Pancreas (tissue), 10 donors: ENCODE measurements at places on chromosomes 13 and 19. TPM values are rescaled to one million over a fixed set of nuclear protein-coding genes. Genes with fewer than 3 reads are reported as not detected.

DNA sequence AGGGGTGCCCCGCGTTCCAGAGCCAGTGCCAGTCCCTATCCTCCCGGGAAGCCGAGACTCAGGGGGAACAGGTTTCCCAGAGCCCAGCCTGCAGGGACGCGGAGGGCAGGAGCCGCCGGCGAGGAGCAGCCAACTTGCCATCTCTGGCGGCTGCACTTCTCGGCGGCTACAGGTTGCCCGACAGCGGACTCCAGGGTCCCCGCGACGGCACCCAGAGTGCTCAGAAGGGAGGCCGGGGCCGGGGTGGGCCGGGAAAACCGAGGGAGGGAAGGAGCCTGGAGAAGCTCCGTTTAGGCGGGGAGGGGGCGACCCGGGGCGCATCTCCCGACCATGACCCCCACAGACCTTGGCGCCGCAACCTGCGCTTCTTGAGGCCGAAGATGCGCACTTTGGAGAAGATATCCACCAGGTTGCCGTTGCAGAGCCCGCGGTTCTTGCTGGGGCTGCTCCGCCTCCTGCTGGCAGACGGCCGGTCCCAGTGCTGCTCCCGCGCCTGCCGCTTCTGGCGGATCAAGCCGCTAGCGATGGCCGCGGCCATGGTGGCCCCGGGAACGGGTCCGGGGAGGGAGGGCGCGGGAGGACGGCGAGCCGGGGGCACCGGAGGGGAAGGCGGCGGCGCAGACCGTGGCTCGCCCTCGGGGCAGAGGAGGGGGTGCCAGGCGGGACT is 463.8 kb downstream of the ITGBL1 start:
- DNase-seq: peak; percentile 73

ZNF441 gene
- 6.9 TPM for polyA plus RNA-seq

- no peak for DNase-seq
Measured at GRCh38 chr13:108760541-108760940, 131.1 kb downstream of the MYO16 start.

DNA sequence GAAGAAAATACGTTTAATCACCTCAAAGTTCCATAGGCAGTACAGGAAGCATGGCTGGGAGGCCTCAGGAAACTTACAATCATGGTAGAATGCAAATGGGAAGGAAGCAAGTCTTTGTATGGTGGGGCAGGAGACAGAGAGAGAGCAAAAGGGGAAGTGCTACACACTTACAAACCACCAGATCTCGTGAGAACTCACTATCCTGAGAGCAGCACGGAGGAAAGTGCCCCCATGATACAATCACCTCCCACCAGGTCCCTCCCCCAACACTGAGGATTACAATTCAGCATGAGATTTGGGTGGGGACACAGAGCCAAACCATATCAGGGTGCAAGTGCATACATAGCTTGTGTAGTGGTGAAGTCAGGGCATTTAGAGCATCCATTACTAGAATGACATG is 92.3 kb upstream of the ANKRD10 start:
- no peak for DNase-seq

- no peak for DNase-seq
Measured at GRCh38 chr13:113468472-113469201, 15.3 kb upstream of the ADPRHL1 start.

DNA sequence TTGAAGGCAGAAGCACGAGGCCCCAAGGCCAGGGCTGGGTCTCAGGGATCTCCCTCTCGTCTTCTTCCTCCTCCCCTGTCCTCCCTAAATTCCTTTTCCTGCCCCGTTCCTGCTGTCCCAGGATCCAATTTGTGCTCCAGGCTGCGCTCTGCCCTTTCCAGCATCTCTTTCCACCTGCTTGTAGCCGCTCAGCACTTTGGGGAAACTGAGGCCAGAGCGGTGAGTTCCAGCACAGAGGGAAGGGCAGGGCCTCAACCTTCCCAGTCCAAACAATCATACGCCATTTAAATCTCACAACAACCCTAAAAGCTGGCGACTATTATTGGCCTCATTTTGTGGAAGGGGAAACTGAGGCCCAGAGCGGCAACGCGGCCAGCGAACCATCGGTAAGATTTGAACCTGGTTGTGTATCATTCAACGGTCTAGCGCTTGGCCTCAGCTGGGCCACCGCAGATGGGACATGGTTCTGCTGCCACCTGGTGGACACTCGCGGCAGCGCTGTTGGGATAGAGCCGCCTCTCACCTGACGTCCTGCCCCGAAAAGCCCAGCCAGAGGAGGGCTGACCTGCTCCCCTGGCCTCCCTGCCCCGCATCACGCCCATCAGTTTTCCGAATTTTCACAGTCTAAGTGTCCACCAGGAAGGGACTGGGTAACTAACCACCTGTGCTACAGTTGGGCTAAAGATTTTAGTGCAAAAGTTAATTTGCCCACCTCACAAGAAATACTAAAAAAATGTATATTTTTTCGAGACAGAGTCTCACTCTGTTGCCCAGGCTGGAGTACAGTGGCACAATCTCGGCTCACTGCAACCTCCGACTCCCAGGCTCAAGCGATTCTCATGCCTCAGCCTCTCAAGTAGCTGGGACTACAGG is 4.2 kb upstream of the RPL18A start:
- peak; percentile 73 for DNase-seq

STK11 gene
- polyA plus RNA-seq: 62.2 TPM

DNA sequence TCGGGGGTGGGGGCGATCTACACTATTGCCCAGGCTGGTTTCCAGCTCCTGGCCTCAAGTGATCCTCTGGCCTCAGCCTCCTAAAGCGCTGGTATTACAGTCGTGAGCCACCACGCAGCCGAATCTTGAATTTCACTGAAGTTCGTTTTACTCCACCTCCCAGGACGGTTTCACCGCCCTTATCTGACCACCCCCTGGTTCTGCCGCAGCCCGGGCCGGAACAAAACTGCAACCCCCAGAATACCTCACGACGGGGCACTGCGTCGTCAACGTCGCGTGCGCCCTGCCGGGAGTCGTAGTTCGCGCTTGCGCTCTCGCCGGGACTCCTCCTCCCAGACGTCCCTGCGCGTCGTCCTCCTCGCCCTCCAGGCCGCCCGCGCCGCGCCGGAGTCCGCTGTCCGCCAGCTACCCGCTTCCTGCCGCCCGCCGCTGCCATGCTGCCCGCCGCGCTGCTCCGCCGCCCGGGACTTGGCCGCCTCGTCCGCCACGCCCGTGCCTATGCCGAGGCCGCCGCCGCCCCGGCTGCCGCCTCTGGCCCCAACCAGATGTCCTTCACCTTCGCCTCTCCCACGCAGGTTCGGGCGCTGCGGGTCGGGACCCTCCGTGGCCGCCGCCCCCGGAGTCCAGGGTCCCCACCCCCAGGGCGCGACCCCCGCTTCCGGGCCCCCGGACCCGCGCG is at the start of gene ATP5F1D:
Gene ATP5F1D, plus strand, starts transcription at position 335 of the 679 bp plus-strand sequence. Its CDS starts 100 bp downstream, at position 435.
- DNase-seq: peak; percentile 94

DNA sequence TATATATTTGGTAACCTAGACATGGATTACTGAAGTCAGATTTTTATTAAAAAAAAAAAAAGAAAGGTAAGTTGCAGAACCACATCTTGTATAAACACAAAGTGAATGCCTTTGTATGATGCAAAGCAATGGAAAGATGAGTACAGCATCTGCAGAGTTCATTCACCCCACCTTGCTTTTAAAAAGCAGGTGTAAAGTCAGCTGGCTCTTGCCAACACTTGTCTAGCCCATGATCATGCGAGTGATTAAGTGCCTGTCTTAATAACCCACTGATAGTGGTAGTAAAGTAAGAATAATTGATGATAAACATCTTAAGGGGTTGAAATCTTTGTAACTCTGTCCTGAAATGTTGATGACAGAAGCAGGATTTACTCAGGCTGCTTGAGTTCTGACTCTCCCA is 710.4 kb downstream of the EFNB2 start:
- DNase-seq: no peak

CGB3 gene
- not detected for polyA plus RNA-seq

DNA sequence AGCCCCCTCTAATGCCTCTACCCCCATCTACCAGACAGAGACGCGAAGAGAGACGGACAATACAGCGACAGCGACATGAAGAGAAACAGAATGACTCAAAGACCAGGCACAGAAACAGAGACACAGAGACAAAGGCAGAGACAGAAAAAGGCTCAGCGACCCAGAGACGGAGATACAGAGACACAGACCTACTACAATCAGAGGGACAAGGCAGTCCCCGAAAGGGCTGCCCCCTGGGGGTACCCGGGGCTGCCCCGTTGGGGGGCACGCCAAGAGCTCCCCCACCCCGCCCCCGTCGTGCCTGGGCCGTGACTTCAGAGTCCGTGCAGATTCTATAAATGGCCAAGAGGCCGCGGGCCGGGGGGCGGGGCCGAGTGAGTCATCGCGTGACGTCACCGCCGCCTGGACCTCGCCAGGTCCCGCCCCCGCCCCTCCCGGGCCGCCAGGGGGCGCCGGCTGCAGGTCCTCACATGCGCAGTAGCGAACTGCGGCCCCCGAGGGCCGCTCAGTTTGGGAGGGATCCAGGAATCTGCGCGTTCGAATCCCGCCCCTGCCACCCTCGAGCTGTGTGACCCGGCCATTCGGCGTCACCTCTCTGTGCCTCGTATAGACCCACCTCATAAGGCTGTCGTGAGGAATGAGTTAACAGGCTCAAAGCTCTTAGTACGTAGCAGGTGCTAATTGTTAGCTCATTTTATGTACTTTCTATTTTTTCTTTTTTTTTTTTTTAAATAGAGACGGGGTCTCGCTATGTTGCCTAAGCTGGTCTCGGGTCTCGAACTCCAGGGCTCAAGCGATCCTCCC is 2.7 kb upstream of the CNN1 start:
- peak; percentile 95 for DNase-seq

- DNase-seq: no peak
Measured at GRCh38 chr19:37928527-37929286, 21.7 kb downstream of the SIPA1L3 start.

DNA sequence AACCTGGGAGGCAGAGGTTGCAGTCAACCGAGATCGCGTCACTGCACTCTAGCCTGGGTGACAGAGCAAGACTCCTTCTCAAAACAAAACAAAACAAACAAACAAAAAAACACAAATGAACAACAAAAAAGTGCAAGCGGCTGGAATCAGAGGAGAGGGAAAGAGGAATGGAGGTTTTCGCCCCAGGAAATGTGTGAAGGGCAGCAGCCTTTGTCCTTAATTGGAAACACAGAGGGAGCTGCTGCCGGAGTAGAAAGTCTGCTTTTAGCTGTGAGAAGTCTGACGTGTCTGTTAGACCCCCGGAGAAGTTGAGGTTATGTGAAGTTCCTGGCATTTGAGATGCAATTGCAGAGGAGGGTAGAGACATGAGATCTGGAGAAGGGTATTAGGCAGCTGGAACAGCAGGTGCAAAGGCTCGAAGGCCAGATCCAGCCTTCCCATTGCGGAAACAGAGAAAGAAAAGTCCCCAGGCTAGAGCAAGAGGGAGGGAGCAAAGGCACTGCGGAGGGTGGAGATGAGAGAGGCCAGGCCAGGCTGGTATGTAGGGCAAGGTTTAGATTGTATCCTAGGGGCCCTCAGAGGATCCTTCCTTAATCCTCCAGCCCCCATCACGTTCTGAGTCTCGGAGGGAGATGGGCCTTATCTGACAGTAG is 473 bp downstream of the TMIGD2 start:
- DNase-seq: no peak

GRCh38 chr13:109393045-109393444 is 393.3 kb downstream of the IRS2 start:
- no peak for DNase-seq

ELL gene
- 10.3 TPM for polyA plus RNA-seq

- no peak for DNase-seq
Measured at GRCh38 chr13:38657191-38657590, 29.7 kb upstream of the FREM2 start.

LHB gene
- 30.1 TPM for polyA plus RNA-seq

SYT3 gene
- 0.30 TPM for polyA plus RNA-seq

GRCh38 chr19:17530586-17530985 is 19.1 kb downstream of the PGLS start:
- no peak for DNase-seq

OR7A5 gene
- not detected for polyA plus RNA-seq

DNA sequence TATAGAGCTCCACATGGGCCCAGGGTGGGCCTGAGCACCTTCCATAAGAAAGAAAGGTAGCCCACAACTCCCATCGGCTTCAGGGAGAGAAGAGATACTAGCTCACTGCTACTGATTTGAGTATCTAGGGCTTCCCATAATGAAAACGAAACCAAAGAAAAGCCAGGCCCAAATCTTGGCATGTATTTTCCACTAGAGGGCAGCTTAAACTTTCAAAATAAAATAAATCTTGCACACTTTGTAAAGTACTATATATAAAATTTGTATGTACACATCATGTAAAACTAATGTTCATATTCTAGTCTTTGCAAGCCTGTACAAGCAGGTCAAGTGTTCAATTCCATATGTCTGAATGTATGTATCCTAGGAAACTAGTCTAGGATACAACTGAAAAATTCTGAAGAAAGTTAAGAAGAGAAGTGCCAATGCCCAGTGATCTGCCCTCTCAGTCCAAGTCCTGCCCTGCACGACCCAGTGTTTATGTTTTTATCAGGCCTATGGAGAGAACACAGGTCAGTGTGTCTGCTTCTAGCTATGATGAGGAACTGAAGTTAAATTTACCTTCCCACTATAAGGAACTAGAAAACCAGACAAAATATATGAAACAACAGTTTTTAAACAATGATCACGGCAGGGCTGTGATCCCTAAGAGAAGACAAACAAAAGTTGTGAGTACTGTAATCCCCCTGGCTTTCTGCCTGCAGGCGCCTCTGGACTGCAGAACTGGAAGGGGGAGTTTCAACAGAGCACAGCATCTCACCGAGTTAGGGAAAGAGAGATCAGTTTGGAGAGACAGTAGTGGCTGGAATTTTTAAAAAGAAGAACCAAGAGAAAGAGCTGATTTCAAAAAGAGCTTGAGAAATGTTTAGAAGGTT is 475.7 kb downstream of the UQCRFS1 start:
- no peak for DNase-seq

DNA sequence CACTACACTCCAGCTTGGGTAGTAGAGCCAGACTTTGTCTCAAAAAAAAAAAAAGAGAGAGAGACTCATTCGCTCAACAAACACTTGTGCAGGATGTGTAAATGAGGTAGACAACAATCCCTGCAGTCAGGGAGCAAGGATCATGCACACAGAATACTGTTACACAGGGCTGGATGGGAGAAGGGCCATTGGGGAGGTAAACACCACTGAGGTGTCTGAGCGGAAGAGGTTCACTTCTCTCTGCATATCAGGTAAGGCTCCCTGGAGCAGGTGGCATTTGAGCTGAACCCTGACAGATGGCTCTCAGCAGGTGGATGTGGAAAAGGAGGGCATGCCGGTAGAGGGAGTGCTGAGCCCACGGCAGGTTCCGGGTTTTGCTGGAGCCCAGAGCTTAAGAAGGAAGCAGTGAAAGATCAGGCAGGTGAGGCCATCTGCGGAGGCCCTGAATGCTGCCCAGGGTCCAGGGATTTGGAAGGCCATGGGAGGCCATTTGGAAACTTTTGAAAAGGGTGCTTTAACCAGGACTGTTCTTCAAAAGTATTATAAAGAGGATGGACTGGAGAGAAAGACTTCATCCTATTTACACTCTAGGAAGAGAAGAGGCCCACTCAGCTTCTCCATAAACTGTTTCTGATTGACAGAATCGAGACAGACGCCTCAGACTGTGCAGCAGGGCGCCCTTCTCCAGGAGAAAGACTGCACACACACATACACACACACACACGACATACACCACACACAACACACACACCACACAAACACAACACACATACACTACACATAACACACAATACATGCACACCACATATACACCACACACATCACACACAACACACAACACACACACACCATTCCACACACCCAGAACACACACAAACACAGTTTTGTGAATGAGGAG is 199.4 kb downstream of the USP12 start:
- DNase-seq: peak; percentile 63
